Immature natural killer cell (primary cell): ENCODE measurements at places on chromosomes 4 and X. TPM values are rescaled to one million over a fixed set of nuclear protein-coding genes. Genes with fewer than 3 reads are reported as not detected.

COL4A5 gene
- not detected for polyA plus RNA-seq

GPR119 gene
- not detected for polyA plus RNA-seq

- H3K27ac ChIP-seq, result no peak overlapping the region
- H3K27me3 ChIP-seq, result peaks cover 1% of the 10 kb centered on the region
- H3K36me3 ChIP-seq, result no peaks in the 10 kb centered on the region
- DNase-seq, result no peak
- no peaks in the 10 kb centered on the region for H3K4me1 ChIP-seq
- H3K4me3 ChIP-seq, result no peak overlapping the region
Observed at GRCh38 chr4:69470561-69470960, 25.1 kb downstream of the UGT2B4 start.

DNA sequence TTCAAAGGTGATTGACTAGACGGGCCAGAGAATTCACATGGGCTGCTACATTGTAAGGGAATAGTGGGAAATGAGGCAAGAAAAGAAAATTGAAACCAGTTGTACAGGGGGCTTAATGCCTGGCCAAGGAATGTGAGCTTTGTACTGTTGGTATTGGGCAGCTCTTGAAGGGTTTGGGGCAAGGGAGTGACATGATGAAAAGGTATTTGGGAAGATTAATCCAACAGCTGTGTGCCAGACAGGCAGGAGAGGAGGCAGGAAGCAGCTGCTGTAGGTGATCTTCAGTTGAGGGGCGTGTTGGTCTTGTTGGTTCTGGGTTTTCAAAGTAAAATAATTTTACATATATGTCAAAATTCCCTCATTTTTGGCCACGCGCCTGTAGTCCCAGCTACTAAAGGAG, 384.5 kb upstream of the TENM3 start:
- H3K27ac ChIP-seq, result no peak overlapping the region
- H3K36me3 ChIP-seq, result no peaks in the 10 kb centered on the region
- no peak overlapping the region for H3K4me3 ChIP-seq
- no peaks in the 10 kb centered on the region for H3K4me1 ChIP-seq

ATP1B4 gene
- polyA plus RNA-seq, result not detected

GRCh38 chr4:143019351-143019750, 165.4 kb upstream of the USP38 start:
- no peak overlapping the region for H3K27ac ChIP-seq
- no peak for DNase-seq
- H3K36me3 ChIP-seq, result peaks cover 4% of the 10 kb centered on the region
- no peak overlapping the region for H3K4me3 ChIP-seq
- H3K4me1 ChIP-seq, result no peaks in the 10 kb centered on the region
- no peaks in the 10 kb centered on the region for H3K27me3 ChIP-seq

SH2D1A gene
- polyA plus RNA-seq, result 164 TPM

DNA sequence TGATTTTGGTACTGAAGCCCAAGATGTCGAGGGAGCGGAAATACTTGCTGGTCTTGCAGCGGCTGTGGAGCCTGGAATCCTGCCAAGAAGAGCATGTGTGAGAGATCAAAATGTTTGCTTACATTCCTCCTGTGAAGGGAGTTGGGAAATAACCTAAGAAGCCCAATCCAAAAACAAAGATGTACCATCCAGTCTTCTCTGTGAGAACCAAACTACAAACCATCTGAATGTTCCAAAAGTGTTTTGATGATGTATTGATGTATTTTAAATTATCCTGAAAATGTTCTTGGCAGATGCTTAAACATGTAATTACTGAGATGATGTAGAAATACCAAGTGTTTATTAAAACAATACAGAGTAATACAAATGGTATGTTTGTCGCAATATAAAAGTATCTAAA, 10.1 kb upstream of the ADH1A start:
- DNase-seq, result no peak
- no peaks in the 10 kb centered on the region for H3K36me3 ChIP-seq
- no peak overlapping the region for H3K4me3 ChIP-seq

DNA sequence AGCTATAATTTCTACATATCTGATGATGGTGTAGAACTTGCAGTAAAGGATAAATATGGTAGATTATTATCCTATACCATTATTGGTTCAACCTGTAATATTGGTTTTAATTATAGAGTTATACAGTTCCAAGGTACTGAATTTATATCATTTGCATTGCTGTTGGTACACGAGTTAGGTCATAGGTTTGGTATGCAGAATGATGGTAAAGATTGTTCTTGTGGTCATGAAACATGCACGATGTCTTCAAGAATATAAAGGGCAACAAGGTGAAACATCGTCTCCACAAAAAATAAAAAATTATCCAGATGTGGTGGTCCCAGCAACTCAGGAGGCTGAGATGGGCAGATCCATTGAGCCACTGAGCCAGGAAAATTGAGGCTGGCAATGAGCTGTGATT, 99.6 kb downstream of the ADAM29 start:
- no peaks in the 10 kb centered on the region for H3K27me3 ChIP-seq
- H3K27ac ChIP-seq, result no peak overlapping the region
- no peaks in the 10 kb centered on the region for H3K36me3 ChIP-seq
- no peaks in the 10 kb centered on the region for H3K4me1 ChIP-seq
- no peak for DNase-seq

NAP1L3 gene
- polyA plus RNA-seq, result 1.7 TPM

FABP2 gene
- polyA plus RNA-seq, result not detected

SRD5A3 gene
- polyA plus RNA-seq, result 7.1 TPM

UGT2B15 gene
- polyA plus RNA-seq, result not detected

- H3K27ac ChIP-seq, result no peak overlapping the region
- no peak overlapping the region for H3K4me3 ChIP-seq
- no peaks in the 10 kb centered on the region for H3K4me1 ChIP-seq
- no peaks in the 10 kb centered on the region for H3K27me3 ChIP-seq
Observed at GRCh38 chr4:159497936-159498335, 395.1 kb downstream of the RAPGEF2 start.

- H3K27me3 ChIP-seq, result no peaks in the 10 kb centered on the region
- H3K4me1 ChIP-seq, result no peaks in the 10 kb centered on the region
- H3K4me3 ChIP-seq, result no peak overlapping the region
- no peak for DNase-seq
- no peak overlapping the region for H3K27ac ChIP-seq
Observed at GRCh38 chr4:53126099-53126498, 239.8 kb downstream of the SCFD2 start.

DNA sequence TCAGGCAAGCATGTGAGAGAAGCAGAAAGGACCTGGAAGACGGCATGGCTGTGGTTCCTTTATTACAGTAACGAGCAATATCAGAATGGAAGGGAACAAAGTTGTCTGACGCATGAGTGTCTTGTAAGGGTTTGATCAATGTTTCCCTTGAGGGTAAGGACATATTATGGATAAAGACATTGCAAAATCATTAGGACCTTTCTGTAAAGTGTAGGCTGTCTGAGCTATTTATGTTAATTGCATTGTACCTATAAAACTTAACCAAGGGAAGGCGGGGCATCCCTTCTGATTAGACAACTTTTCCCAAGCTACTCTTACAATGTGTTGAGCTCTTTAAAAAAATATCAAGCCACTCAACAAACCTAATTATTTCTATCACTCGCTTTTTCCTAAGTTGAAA, 112.2 kb upstream of the JADE1 start:
- no peaks in the 10 kb centered on the region for H3K27me3 ChIP-seq
- H3K4me1 ChIP-seq, result no peaks in the 10 kb centered on the region
- no peak overlapping the region for H3K27ac ChIP-seq
- DNase-seq, result no peak
- no peak overlapping the region for H3K4me3 ChIP-seq
- H3K36me3 ChIP-seq, result no peaks in the 10 kb centered on the region

DNA sequence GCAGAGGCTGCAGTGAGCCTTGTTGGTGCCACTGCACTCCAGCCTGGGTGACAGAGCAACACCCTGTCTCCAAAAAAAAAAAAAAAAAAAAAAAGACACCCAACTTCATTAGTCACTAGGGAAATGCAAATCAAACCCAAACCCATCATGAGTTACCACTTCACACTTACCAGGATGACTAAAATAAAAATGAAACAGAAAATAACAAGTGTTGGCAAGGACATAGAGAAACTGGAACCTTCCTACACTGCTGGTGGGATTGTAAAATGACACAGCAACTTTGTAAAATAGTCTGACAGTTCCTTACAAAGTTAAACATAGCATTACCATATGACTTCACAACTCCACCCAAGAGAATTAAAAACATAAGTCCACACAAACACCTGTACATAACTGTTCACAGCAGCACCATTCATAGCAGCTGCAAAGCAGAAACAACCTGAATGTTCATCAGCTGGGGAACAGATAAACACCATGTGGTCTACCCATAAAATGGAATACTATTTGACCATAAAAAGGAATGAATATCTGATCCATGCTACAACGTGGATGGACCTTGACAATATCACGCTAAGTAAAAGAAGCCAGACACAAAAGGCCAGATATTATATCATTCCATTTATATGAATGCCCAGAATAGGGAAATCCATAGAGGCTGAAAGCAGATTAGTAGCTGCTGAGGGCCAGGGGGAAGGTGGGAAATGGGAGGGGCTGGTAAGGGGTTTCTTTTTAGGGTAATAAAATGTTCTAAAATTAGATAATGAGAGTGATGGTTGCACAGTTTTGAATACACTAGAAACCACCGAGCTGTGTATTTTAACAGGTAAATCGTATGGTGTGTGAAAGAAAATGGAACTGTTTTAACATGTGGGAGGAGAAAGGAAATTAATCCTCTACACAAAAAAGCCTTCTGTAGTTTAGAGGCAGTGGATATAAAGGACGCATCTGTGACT, 18.3 kb downstream of the CD99L2 start:
- peak overlapping the region; percentile 47 for H3K27ac ChIP-seq
- no peak overlapping the region for H3K4me3 ChIP-seq
- peaks cover 26% of the 10 kb centered on the region for H3K4me1 ChIP-seq
- peak; percentile 10 for DNase-seq

DNA sequence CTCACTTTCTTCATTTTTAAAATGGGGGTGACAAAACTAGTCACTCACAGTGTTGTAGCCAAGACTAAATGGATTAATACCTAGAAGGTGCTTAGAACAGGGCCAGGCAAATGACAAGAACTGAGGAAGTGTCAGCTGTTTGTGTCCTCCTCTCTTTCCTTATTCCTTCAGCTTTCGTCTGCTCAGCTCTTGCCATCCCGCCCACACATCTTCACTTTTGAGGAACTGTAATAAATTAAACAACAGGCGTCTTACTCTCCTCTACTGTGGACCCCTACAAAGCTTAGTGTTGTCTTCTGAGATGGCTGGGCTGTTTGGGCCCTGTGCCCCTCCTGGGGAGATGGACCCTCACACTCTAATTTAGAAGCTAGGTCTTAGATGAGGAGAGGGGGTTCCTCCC, 2.7 kb downstream of the HPSE start:
- no peak for DNase-seq
- H3K27ac ChIP-seq, result no peak overlapping the region
- H3K4me1 ChIP-seq, result peaks cover 25% of the 10 kb centered on the region
- no peak overlapping the region for H3K4me3 ChIP-seq
- H3K27me3 ChIP-seq, result peaks cover 3% of the 10 kb centered on the region

- no peaks in the 10 kb centered on the region for H3K36me3 ChIP-seq
- H3K27ac ChIP-seq, result no peak overlapping the region
- no peak overlapping the region for H3K4me3 ChIP-seq
- H3K4me1 ChIP-seq, result peaks cover 11% of the 10 kb centered on the region
- DNase-seq, result peak; percentile 50
Observed at GRCh38 chr4:140012688-140013486, 141.1 kb downstream of the MAML3 start.

- no peak overlapping the region for H3K4me3 ChIP-seq
- no peak for DNase-seq
- H3K36me3 ChIP-seq, result peaks cover 13% of the 10 kb centered on the region
- no peak overlapping the region for H3K27ac ChIP-seq
Observed at GRCh38 chr4:52966781-52967180, 104.7 kb downstream of the RASL11B start.

- H3K27me3 ChIP-seq, result peaks cover 8% of the 10 kb centered on the region
- no peaks in the 10 kb centered on the region for H3K36me3 ChIP-seq
- H3K4me1 ChIP-seq, result no peaks in the 10 kb centered on the region
- no peak overlapping the region for H3K27ac ChIP-seq
Observed at GRCh38 chr4:110412354-110413065, 63.4 kb upstream of the ENPEP start.

GRCh38 chrX:150934453-150934852, 36.0 kb upstream of the CD99L2 start:
- no peak overlapping the region for H3K27ac ChIP-seq
- no peaks in the 10 kb centered on the region for H3K36me3 ChIP-seq
- no peak for DNase-seq
- peaks cover 12% of the 10 kb centered on the region for H3K27me3 ChIP-seq
- H3K4me1 ChIP-seq, result no peaks in the 10 kb centered on the region

DNA sequence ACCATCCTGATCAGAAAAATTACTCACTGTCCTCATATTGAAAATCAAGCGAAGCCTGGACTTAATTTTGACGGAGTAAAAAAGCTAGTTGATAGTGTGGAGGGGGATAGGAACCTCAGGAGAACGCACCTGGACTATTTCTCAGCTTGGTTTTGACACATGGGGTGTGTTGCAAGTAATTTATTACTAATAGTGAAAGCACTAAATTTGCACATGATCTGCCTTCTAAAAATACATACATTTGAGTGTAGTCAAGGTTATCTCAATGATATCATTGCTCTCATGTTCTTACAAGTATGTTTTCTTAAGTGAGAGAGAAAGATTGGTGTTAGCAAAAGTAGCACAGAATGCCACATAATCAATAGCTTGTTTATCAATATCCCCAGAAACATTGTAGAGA, 29.5 kb downstream of the LRIT3 start:
- peaks cover 4% of the 10 kb centered on the region for H3K27me3 ChIP-seq
- DNase-seq, result no peak
- no peaks in the 10 kb centered on the region for H3K36me3 ChIP-seq
- H3K4me1 ChIP-seq, result no peaks in the 10 kb centered on the region
- no peak overlapping the region for H3K27ac ChIP-seq

GRCh38 chr4:179625406-179625805, 2183.2 kb upstream of the AGA start:
- H3K27me3 ChIP-seq, result no peaks in the 10 kb centered on the region
- H3K36me3 ChIP-seq, result no peaks in the 10 kb centered on the region
- DNase-seq, result no peak
- no peaks in the 10 kb centered on the region for H3K4me1 ChIP-seq
- no peak overlapping the region for H3K4me3 ChIP-seq
- no peak overlapping the region for H3K27ac ChIP-seq

GRCh38 chrX:18945483-18945882, 38.4 kb downstream of the PHKA2 start:
- DNase-seq, result no peak
- H3K36me3 ChIP-seq, result peaks cover 22% of the 10 kb centered on the region
- H3K27ac ChIP-seq, result no peak overlapping the region
- H3K4me3 ChIP-seq, result no peak overlapping the region
